ENCODE measurements at places on chromosomes 2 and 18. TPM values are rescaled to one million over a fixed set of nuclear protein-coding genes. Genes with fewer than 3 reads are reported as not detected.

DNA sequence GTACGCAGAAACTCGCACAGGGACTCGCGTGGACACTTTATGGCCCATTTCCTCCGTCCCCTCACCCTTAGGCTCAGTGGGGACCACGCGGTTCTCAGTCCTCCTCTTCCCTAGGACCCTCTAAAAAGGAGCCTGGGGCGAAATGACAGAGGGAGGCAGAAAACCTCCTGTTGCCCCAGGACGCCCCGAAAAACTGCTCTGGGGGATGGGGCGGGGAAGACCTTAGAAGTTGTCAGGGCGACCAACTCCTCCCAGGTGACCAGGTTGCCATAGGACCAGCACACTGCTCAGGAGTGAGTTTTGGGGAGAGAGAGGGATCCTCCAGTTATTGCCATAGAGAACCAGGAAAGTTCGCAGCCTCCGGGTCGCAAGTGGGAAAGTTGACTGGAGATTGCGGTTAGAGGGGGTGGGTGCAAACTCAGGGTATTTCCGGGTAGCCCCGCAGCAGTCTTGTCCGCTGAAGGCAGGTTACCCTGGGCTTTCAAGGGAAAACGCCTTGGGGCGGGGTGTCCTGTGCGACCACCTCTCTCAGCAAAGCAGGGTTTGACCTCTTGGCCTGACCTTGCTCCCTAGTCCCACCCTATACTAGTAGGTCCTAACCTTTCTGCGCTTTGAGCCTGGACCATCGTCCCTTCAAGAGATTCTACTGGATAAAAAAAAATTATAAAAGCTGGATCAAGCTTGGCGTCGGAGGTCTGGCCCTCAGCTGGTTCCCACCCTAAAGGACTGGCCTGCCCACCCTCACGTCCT, 7.8 kb upstream of the PAX3 start:
- H3K27me3 ChIP-seq = peaks cover 98% of the 10 kb centered on the region
- peak overlapping the region; percentile 65 for H3K4me3 ChIP-seq
- no peaks in the 10 kb centered on the region for H3K36me3 ChIP-seq
- DNase-seq = no peak

DNA sequence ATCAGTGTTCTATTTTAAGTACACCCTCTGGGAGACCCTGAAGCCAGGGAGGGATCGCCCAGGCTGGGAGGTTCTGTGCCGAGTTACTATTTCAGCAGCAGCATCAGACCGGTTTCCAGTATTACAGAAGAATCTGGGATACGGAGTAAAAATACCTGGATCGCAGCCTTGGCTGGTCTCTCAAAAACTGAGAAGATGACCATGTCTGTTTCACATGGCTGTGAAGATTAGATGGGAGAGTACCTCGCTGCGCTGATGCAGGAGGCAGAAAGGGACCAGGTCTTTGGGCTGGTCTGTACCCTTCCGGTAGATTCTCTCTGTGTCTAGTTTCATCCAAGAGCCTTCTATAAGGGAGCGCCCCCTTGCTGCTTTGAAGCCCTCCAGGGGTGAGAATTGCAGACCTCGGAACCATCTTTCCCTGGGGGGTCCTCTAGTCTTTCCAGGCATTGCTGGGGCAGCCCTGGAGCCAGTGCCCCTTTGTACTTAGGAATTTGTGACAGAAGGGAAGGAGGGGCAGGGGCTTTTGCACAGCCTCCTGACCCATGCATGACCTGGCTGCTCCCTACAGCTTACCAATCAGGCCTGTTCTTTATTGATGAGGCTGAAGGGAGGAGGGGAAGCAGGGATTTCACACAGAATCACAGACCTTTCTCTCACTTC, 56.3 kb upstream of the MAPRE3 start:
- H3K27me3 ChIP-seq = peaks cover 20% of the 10 kb centered on the region
- H3K4me1 ChIP-seq = no peaks in the 10 kb centered on the region
- H3K4me3 ChIP-seq = no peak overlapping the region
- H3K36me3 ChIP-seq = no peaks in the 10 kb centered on the region
- DNase-seq = no peak

DNA sequence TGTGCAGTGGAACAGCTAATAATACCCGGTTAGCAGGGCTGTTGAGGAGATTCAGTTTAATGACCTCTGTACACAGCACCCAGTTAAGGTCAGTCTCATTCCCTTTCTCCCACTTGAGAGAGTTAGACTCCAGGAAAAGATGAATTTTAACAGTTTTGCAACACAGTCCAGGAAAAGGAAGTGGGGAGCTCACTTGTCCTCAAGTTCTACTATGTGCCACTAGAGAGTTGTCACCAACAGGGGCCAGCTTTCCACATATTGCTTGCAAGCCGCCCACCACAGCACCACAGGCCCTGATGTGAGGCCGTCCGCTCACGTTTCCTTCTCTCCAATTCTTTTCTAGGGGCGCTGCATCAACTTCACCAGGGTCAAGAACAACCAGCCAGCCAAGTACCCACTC, 142.1 kb downstream of the GFPT1 start:
- DNase-seq = no peak
- no peaks in the 10 kb centered on the region for H3K4me1 ChIP-seq
- no peak overlapping the region for H3K27ac ChIP-seq
- no peaks in the 10 kb centered on the region for H3K36me3 ChIP-seq
- no peak overlapping the region for H3K4me3 ChIP-seq

DNA sequence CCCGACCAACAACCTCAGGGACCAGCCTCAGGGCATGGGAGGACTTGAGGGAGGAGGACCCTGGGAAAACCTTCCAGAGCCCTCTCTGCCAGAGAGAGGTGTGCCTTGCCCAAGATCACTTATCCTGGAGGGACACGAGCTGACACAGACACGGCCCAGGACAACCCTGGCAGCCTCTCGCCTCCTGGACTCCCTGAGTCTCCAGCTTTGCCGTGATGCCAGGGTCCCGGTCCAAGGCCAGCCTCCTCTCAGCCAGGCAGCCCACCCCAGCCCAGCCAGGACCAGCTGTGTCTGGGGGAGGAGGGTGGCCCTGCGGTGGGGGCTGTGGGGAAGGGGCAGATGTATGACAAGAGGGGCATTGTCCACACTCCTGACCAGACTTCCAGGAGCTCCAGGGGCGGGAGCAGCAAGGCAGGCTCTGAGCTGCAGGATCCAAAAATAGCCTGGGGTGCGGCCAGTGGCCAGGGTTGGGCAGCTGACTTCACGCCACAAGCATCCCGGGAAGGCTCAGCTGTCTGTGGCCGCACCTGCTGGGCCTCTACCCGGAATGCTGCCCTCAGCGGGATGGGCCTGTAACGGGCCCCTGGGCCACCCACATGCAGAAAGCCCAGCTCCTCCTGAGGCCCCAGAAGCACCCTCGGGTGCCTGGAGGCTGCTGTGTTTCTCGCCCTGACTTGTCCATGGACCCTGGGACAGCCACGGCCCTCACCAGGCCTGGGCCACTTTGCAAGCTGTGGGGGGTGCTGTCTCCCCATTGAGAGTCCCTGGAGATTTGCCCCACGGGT, 65.5 kb upstream of the GPC1 start:
- no peaks in the 10 kb centered on the region for H3K27me3 ChIP-seq
- H3K27ac ChIP-seq = peak overlapping the region; percentile 98
- no peaks in the 10 kb centered on the region for H3K36me3 ChIP-seq
- H3K4me3 ChIP-seq = peak overlapping the region; percentile 0
- H3K4me1 ChIP-seq = peaks cover 74% of the 10 kb centered on the region

DNA sequence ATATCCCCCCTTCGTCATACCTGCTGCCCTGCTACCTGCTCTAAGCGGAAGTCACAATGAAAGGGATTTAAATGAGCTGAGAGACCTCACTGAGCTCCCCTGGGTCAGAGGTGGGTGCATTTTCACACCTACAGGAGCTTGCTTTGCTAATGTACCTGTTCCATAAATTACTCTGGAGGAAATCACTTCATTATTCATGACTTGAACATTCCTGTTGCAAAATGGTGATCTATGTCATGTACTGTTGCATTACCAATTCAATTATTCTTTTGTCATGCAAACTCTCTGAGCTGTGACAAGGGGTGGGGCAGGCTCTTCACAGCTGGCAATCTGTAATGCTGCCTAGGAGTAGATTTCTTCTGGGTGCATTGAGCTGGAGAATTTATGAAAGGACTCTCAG, 761.3 kb downstream of the TSN start:
- no peaks in the 10 kb centered on the region for H3K4me1 ChIP-seq
- H3K27ac ChIP-seq = no peak overlapping the region
- H3K27me3 ChIP-seq = no peaks in the 10 kb centered on the region
- no peaks in the 10 kb centered on the region for H3K36me3 ChIP-seq
- H3K4me3 ChIP-seq = no peak overlapping the region

- H3K27ac ChIP-seq = no peak overlapping the region
- H3K4me3 ChIP-seq = no peak overlapping the region
- H3K36me3 ChIP-seq = no peaks in the 10 kb centered on the region
- H3K4me1 ChIP-seq = peaks cover 39% of the 10 kb centered on the region
- DNase-seq = no peak
Observed at GRCh38 chr2:1713142-1713838, 31.0 kb downstream of the PXDN start.

GRCh38 chr2:64793701-64794100, 140.0 kb upstream of the SERTAD2 start:
- peaks cover 6% of the 10 kb centered on the region for H3K4me1 ChIP-seq
- no peak for DNase-seq
- H3K27me3 ChIP-seq = no peaks in the 10 kb centered on the region
- H3K27ac ChIP-seq = no peak overlapping the region
- no peak overlapping the region for H3K4me3 ChIP-seq

DNA sequence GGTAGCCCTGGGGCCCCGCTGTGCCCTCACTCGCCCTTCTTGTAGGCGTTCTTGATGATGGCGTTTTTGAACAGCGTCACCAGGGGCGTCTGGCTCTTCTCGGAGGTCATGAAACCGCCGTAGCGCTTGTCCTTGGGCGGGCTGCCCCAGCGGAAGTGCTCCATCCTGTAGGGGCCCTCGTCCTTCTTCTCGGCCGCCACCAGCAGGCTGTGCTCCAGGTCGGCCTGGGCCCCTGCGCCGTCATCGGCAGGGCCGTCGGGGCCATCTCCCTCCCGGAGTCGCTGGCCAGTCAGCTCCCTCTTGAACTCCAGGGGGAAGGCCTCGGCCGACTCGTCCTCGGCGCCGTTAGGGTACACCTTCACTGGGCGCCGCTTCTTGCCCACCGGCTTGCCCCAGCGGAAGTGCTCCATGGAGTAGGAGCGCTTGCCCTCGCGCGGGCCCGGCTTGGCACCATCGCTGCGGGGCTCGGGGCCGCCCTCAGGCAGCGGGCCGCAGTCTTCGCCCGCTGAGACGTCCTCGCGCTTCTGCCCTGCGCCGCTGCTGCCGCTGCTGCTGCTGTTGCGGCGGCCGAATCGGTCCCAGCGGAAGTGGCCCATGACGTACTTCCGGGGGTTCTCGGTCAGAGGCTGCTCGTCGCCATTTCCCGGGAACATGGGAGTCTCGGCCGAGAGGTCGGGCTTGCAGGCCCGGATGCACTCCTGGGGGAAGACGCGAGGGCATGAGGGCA, 7.2 kb downstream of the POMC start:
- peak; percentile 54 for DNase-seq
- no peaks in the 10 kb centered on the region for H3K36me3 ChIP-seq
- peak overlapping the region; percentile 47 for H3K4me3 ChIP-seq
- H3K4me1 ChIP-seq = no peaks in the 10 kb centered on the region

DNA sequence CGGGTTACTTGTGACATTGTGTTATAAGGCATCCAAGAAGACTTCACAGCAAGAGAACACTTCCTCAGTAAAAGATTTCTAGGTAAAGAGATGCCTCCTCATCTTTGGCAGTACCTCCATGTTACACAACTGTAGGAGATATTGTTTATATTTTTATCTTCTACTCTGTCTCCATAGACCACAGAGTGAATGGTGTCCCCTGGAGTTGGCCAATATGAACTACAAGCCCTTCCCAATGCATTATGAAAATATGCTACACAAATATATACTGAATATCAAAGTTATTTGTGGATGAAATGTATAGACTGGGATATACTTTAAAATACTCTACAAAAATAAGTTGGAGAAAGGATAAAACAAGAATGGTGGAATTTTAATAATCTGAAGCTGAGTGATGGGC, 46.7 kb downstream of the MBOAT2 start:
- no peak overlapping the region for H3K4me3 ChIP-seq
- no peaks in the 10 kb centered on the region for H3K4me1 ChIP-seq
- H3K36me3 ChIP-seq = no peaks in the 10 kb centered on the region
- no peaks in the 10 kb centered on the region for H3K27me3 ChIP-seq
- no peak overlapping the region for H3K27ac ChIP-seq
- DNase-seq = no peak

- H3K4me3 ChIP-seq = no peak overlapping the region
- no peak overlapping the region for H3K27ac ChIP-seq
- H3K27me3 ChIP-seq = no peaks in the 10 kb centered on the region
- H3K4me1 ChIP-seq = peaks cover 21% of the 10 kb centered on the region
Observed at GRCh38 chr18:34529358-34530335, 180.5 kb upstream of the DTNA start.

DNA sequence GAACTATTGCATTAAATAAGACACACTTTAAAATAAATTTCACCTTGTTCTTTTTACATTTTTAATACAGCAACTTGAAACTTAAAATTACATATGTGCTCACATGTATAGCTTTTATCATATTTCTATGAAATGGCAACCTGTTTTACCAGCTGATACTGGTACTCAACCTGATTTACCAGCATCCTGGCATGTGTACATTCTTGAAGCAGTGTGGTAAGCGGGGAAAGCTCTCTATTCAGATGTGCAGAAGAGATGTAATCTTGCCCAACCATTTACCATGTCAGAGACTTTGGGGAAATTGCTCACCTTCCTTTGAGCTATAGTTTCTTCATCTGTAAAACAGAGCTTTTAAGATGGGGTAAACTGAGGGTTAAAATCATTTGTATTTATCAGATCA, 133.2 kb downstream of the CCDC148 start:
- DNase-seq = no peak
- no peak overlapping the region for H3K4me3 ChIP-seq
- no peaks in the 10 kb centered on the region for H3K36me3 ChIP-seq
- H3K4me1 ChIP-seq = no peaks in the 10 kb centered on the region

DNA sequence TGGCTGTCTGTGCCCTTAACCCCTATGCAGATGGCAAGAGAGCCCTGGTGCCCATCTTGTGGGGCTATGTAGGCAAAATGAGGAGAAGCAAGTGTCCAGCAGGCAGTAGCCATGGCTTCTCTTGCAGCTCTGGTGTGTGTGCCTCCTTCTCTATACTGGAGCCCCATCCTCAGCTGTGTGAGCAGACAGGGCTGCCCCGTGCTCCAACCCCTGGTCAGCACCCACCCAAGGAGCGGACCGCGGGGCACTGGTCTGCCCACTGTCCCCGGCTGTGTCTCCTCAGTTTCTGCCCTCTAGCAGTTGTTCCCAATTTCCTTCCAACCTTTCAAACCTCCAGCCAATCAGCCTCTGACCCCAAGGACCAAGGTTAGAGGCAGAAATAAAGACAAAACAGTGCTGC, 134.9 kb upstream of the GLI2 start:
- no peak overlapping the region for H3K27ac ChIP-seq
- H3K4me1 ChIP-seq = peaks cover 11% of the 10 kb centered on the region
- H3K27me3 ChIP-seq = no peaks in the 10 kb centered on the region
- no peak for DNase-seq
- no peak overlapping the region for H3K4me3 ChIP-seq

GRCh38 chr2:230075988-230076631, 7.4 kb upstream of the SLC16A14 start:
- H3K27me3 ChIP-seq = no peaks in the 10 kb centered on the region
- no peak for DNase-seq
- no peak overlapping the region for H3K27ac ChIP-seq

LONRF2 gene
- 5.0 TPM for total RNA-seq

CELF4 gene
- not detected for total RNA-seq

FAM228B gene
- total RNA-seq = 3.0 TPM

RANBP2 gene
- total RNA-seq = 82.0 TPM

TMEM247 gene
- not detected for total RNA-seq

CRYGD gene
- total RNA-seq = not detected

SRD5A2 gene
- 0.07 TPM for total RNA-seq

FOXI3 gene
- not detected for total RNA-seq

ALPP gene
- not detected for total RNA-seq

THSD7B gene
- not detected for total RNA-seq

LIPG gene
- 0.24 TPM for total RNA-seq

VWA3B gene
- total RNA-seq = not detected

Measured in gastrocnemius medialis (tissue), 4 donors.